LoVo (cell line): ENCODE measurements at places on chromosomes 11 and 22.

DNA sequence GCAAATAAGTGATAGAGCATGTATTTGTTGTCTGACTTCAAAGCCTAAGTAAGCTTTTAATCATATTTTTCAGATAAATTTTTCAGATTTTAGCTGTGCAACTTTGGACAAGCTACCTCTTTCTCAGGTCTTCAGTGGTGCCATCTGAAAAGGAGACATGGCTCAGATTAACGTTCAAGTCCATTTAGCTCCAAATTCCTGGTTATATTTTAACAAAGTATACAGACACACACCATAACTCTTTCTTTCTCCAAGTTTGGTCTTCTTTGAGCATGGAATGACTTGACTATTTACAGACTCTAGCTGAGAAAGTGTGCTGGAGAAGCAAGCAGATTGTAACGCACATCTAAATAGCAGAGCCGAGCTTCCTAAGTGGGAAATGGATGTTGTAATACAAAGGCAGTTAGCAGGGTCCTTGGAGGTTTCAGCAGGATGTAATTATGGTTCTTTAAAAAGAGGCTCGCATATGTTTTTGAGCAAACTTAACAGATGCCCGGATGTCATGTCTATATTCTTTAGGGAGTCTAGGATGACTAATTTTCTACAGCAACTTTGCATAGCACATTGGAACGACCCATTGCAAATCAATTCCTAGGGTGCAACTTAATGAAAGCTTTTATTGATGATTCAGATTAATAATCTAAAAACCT is 128.1 kb upstream of the E2F8 start:
- DNase-seq = no peak

DNA sequence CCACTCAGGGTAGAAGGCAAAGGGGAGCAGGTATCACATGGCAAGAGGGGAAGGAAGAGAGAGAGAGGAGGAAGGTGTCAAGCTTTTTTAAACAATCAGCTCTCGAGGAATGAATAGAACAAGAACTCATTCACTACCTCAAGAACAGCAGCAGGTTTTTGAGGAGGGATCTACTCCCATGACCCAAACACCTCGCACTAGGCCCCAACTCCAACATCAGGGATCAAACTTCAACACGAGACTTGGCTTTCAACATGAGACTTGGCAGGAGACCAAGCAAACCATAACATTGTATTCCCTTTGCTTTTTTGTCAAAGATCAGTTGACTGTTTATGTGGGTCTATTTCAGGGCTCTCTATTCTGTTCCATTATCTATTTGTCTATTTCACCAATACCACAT is 26.9 kb upstream of the APOBEC3A start:
- no peak for DNase-seq

DNA sequence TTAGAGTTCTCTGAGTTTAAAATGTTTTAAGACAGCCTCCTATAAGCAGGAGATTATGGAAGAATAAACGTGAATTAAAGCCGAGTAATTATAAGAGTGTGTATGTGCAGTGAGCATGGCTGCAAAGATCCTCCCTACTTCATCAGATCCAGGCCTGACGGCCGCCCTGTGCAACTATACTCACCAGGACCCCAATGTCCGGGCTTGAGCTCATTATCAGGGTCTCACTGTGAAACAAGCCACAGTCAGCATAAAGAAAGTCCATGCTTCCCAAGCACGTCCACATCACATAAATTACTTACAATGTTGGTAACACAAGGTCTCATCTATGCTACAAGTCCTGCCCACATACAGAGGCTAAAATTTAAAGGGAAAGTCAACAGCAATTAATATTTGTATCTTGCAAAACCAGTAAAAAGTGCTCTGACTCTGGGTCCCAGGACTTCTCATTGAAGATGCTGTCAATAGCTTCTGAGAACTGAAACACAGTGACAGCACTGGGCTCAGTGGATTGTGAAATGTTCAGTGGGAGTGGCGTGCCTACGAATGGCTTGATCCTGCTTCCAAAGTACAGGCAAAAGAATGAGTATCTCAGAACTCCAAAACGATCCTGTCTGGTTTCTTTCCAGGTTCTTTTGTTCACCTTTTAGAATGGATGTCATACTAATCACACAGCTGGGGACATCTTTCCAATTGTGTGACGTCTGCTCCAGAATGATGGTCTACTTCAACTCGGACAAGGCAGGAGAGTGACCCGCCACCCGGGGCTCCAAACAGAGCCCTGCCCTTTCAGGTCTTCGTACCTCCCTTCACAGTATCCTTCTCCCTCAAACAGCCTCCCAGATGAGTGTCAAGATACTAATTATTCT is 72.1 kb upstream of the ARFGAP3 start:
- DNase-seq = no peak

GRCh38 chr11:117941163-117941707 is 12.0 kb upstream of the TMPRSS13 start:
- DNase-seq = peak; percentile 52

DNA sequence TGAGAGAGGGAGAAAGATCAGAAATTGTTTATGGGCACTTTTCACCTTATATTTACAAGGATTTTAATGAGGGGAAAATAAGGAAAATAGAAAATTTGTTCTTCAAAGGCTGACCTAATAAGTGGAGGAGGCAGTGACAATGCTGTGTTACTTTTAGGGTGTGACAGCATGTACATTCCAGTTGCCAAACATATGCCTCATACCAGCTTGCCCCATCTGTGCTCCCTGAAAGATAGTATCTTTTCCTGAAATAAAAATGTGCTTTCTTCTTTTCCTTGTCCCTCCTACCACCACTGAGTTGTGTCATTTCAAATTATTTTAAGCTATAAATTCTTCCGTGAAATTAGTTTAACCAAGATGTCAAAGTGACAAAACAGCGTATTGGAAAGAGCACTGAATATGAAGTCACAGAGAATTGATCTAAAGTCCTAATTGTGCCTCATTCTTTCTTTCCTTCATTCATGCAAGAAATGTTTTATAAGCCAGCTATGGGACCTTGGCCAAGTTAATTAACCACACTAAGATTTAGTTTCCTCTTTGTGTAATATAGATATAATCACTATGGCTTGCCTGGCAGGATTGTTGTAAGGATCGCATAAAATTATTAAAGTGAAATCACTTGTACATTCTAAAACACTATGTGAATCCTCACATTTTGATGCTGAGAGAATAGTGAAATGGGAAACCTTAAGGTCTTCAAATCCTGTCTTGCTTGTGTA is 1307.5 kb upstream of the TENM4 start:
- DNase-seq = no peak
